ENCODE measurements at places on chromosomes 2 and 18. TPM values are rescaled to one million over a fixed set of nuclear protein-coding genes. Genes with fewer than 3 reads are reported as not detected.

LINC00305 gene
- not detected for polyA plus RNA-seq

FAM117B gene
- 29.4 TPM for polyA plus RNA-seq

L3MBTL4 gene
- 0.16 TPM for polyA plus RNA-seq

ANKRD30BL gene
- not detected for polyA plus RNA-seq

PHLPP1 gene
- polyA plus RNA-seq = 5.1 TPM

KLHL30 gene
- not detected for polyA plus RNA-seq

CCDC138 gene
- polyA plus RNA-seq = 17.3 TPM

NYAP2 gene
- polyA plus RNA-seq = 1.1 TPM

DAPL1 gene
- polyA plus RNA-seq = 0.94 TPM

OR6B2 gene
- not detected for polyA plus RNA-seq

ARMC9 gene
- 13.9 TPM for polyA plus RNA-seq

SCN7A gene
- 0.09 TPM for polyA plus RNA-seq

CNTNAP5 gene
- polyA plus RNA-seq = 19.3 TPM

TBR1 gene
- 4.5 TPM for polyA plus RNA-seq

All from neural cell (in vitro differentiated cells).